ENCODE measurements at places on chromosomes 13 and 19. TPM values are rescaled to one million over a fixed set of nuclear protein-coding genes. Genes with fewer than 3 reads are reported as not detected.

ZNF556 gene
- total RNA-seq = not detected

- DNase-seq = peak; percentile 92
Measured at GRCh38 chr19:47427241-47428176, 8.2 kb upstream of the MEIS3 start.

GRCh38 chr13:79423801-79424642 is 18.0 kb upstream of the RBM26 start:
- DNase-seq = no peak

DNA sequence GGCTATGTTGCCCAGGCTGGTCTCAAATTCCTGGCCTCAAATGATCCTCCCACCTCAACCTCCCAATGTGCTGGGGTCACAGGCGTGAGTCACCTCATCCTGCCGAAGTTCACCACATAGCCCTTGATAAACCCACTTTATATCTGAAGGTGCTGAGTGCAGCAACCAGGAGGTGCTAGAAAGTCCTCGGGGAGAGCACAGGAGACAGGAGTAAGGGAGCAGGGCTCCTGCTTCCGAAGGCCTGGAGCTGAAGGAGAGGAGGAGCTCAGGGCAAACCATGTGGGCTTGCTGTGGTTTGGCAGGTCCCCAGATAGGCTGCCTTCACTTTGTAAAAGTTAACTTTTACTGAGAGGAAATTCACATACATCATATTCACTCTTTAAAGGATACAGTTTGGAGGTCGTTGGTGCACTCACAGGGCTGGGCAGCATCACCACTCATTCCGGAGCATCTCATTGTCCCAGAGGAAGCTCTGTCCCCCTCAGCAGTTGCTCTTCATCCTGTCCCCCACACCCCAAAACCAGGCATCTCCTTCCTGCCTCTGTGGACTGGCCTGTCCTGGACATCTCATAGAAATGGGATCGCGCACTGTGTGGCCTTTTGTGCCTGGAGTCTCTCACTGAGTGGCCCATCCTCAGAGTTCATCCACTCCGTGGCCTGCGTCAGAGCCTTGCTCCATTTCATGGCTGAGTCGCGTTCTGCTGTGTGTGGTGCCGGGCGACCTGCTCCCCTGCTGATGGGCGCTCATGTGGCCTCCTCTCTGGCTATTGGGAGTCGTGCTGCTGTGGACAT is 49.5 kb downstream of the KDM4B start:
- DNase-seq = peak; percentile 97

DNA sequence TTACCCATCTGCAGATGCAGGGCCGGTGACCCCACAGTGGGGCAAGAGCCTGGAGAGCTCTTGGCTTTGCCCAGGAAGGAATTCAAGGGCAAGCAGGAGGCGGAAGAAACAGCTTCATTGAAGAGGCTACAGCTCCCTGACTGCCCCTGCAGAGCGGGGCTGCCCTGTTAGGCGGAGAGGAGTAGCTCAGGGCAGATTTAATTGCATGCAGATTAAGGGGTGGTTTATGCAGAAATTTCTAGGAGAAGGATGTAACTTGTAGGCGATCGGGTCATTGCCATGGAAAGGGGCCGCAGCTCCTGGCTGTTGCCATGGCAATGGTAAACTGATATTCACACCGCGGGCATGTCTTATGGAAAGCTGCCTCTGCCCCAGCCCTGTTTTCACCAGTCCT is 94.1 kb downstream of the ATP11A start:
- peak; percentile 62 for DNase-seq

- DNase-seq = no peak
Measured at GRCh38 chr13:21010621-21011020, 50.8 kb downstream of the LATS2 start.

GRCh38 chr19:47697863-47698609 is 15.2 kb upstream of the EHD2 start:
- DNase-seq = peak; percentile 99

- peak; percentile 25 for DNase-seq
Measured at GRCh38 chr19:40547836-40548235, 28.8 kb upstream of the SHKBP1 start.

GRCh38 chr13:57629821-57630235 is 1.7 kb upstream of the PCDH17 start:
- peak; percentile 95 for DNase-seq

All from osteoblast (primary cell).